ENCODE measurements at places on chromosomes 6 and 20.
A peak's percentile ranks its signal among the peaks of the same experiment; 100 is the strongest.

DNA sequence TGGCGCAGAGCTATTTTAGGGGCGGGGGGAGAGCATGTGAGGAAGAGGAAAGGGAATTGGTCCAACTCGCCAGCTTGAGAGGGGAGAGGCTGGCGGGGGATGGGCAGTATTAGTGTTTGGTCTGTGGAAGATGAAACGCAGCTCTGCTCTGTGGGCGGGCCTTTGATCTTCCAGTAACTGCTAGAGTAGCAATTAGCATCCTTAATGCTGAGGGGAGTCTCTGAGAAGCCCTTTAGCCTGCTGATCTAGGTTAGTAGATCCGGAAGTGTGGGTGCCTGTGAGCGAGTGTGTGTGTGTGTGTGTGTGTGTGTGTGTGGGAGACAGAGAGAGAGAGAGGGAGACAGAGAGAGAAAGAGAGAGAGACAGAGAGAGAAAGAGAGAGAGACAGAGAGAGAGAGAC is 117.2 kb upstream of the BACH2 start:
- peak; percentile 87 for DNase-seq

- DNase-seq = no peak
Observed at GRCh38 chr6:166839569-166839968, 116.8 kb downstream of the RNASET2 start.

GRCh38 chr6:10585209-10585845 is 64.2 kb downstream of the GCNT2 start:
- no peak for DNase-seq

GRCh38 chr20:58659841-58660240 is 8.8 kb downstream of the STX16 start:
- peak; percentile 43 for DNase-seq

DNA sequence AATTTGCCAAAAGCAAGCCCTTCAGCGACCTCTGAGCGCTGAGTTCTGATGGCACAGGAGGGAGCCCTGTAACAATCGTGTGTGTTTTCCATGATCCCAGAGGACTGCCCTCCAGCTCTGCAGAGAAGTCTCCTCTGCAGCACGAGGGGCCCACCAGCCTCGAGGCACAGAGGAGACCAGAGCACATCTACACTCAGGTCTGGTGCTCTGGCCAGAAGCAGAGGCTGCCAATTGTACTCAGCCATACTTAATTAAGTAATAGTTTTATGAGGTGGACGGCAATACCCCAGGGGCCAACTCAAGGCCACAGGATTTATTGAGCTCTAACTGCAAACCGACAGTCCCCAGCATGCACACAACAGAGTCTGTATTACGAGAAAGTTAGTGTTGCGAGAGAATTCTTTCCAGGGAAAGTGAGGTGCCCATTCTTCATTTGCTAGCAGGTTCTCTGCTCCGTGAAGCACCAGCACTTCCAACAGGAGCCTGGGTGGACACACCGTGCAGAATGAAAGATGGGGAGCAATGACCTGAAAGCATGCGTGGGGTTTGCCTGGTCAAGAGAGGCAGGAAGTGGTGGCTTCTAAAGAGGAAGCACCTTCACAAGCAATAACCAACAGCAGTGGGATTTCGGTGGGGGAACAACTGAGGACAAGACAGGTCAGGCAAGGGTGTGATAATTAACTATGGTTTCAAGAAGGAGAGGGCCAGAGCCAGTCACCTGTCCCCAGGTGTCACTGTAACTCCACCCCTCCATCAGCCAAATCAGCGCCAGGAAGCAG is 92.8 kb upstream of the FOXC1 start:
- DNase-seq = no peak

DNA sequence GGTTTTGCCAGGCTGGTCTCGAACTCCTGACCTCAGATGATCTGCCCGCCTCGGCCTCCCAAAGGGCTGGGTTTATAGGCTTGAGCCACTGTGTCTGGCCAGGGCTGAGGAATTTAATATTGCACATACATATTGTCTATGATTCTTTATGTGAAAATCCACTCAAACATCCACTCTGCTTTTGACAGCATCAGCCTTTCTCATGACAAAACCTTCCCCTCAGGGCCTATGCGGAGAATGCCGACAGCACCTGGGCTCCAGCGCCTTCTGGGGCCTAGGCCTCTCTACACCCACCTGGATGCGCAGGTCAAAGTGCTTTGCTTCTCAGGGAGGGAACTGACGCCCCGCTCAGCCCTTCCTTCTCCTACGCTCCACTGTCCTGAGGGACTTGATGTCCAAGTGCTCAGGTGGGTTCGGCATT is 5.4 kb downstream of the RAMACL start:
- no peak for DNase-seq

- no peak for DNase-seq
Observed at GRCh38 chr6:11270030-11271027, 37.9 kb upstream of the NEDD9 start.

DNA sequence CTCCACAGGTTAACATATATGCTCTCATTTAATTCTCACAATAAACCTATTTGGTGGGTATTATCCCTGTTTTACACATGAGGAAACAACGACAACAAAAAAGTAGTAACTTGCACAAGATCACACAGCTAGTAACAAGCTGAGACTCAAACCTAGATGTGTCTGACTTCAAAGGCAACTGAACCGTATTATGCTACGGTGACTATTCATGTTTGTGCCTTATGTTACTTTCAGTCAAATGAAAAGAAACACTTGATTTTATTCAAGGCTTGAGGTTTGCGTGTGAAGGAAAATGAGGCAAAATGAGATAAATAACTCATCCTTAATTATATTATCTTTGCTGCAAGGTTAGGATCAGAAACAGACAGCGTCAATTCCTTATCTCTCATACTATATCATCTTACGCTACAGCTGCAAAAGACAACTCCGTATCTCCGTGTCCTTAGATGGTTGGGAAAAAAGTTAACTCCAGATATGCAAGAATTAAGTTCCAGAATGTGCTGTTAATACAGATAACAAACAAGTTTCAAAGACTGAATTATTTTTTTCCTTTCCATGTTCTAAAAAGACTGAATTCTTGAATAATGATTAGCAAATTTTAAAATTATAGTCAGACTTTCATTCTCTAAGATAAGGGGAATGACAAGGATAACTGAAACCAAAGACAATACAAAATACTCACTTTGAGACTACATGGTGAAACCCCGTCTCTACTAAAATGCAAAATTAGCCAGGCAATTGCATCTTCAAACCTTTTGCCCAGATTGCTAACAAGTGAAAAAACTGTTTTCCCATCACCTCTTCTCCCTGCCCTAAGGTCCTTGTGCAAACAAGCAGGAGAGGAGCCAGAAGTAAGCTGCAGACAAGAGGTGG is 27.8 kb downstream of the STAU1 start:
- no peak for DNase-seq

GRCh38 chr6:91387290-91388059 is 800.6 kb upstream of the MAP3K7 start:
- DNase-seq = no peak

DNA sequence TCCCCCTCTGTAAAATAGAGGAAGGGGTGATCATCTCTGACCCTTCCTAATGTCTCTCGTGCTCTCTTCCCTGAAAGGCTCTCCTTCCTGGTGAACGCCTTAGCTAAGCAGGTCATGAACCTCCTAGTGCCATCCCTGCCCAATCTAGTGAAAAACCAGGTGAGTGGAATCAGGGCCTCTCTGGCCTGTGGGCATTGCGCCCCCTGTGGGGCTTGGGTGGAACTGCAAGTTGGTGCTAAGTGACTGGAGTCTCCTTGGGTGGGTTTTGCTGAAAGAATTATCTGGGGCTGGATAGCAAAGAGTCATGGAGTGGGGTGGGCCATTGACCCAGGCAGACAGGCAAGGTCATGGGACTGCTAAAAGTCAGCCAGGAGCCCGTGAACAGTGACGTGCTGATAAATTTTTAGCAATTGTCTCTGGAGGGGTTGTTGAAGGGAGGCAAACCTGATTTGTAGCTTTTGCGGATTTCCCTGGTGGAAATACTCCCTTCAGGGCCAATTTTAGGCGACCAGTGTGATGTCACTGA is 8.9 kb downstream of the BPIFB1 start:
- DNase-seq = peak; percentile 74

DNA sequence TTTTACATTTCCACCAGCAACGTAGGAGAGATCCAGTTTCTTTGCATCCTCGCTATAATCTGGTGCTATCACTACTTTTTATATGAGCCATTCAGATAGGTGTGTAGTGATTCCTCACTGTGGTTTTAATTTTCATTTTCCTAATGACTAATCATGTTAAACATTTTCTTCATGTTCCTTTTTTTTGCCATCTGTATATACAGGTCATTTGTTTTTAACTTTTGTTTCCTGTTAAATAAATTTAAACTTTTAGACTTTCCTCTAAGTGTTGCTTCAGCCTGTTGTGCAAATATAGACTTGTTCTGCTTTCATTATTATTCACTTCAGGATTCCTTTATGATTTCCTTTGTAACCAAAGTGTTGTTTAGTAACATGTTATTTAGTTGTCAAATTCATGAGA is 697.4 kb downstream of the PTPRT start:
- no peak for DNase-seq

GRCh38 chr6:19261642-19262041 is 575.5 kb upstream of the ID4 start:
- no peak for DNase-seq

DNA sequence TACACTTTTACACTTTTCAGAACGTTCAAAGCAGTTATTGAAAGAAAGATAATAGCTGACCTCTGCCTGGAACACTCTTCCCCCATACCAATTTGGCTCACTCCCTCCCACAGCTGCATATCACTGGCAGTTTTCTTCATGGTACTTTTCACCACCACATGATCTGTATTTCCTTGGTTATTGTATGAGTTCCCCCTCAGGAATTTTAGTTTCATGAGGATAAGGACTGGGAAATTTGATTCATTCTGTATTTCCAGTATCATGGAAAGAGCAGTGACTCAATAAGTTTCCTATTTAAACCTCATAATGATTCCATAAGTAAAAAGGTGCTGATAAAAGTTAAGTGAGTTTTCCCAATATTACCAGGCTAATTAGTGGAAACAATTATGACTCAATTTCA is 16.0 kb downstream of the HTR1B start:
- no peak for DNase-seq

GRCh38 chr6:138956244-138956924 is 31.7 kb downstream of the REPS1 start:
- DNase-seq = no peak

- DNase-seq = no peak
Observed at GRCh38 chr20:3208786-3209256, 477 bp upstream of the ITPA start.

Data from activated CD8-positive, alpha-beta T cell treated with anti-CD3 and anti-CD28 coated beads, Interleukin-2, amount 10 ng/mL, durations not matched to agents 7 days and 5 days (primary cell).